ENCODE measurements at places on chromosomes 6 and 20.

DNA sequence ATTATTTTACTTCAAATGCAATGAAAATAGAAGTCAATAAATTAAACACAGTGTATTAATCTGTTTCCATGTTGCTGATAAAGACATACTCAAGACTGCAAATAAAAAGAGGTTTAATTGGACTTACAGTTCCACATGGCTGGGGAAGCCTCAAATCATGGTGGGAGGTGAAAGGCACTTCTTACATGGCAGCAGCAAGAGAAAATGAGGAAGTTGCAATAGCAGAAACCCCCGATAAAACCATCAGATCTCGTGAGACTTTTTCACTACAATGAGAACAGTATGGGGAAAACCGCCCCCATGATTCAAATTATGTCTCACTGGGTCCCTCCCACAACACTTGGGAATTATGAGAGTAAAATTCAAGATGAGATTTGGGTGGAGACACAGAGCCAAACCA lies 82.2 kb downstream of the GPR63 start:
- DNase-seq, result no peak

DNA sequence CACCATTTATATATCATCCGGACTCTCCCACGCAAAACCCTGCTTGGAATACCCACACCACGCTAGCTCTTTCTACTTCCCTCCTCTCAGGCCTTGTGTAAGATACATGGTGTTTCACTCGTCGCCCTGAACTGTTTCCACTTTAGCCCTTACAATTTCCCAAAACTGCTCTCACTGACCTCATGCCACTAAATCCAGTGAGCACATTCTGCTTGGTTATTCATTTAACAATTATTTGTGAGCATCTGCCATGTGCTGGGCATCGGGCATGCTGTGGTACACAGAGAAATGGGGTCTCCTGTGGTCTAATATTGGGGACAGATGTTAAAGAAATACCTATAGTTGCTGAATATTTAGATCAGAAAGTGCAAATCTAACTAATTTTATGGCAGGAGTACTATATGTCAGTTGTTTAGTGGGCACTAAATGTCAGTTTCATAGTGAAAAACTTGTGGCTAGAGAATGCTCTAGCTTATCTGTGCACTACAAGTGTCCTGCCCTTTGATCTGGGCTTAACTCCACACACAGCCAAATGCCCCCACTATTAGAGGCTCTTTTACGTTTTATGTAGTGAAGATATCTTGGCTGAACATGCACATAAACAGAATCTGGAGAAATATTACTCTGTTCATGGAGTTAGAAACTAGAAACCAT lies 41.0 kb downstream of the PLEKHG1 start:
- no peak for DNase-seq

DNA sequence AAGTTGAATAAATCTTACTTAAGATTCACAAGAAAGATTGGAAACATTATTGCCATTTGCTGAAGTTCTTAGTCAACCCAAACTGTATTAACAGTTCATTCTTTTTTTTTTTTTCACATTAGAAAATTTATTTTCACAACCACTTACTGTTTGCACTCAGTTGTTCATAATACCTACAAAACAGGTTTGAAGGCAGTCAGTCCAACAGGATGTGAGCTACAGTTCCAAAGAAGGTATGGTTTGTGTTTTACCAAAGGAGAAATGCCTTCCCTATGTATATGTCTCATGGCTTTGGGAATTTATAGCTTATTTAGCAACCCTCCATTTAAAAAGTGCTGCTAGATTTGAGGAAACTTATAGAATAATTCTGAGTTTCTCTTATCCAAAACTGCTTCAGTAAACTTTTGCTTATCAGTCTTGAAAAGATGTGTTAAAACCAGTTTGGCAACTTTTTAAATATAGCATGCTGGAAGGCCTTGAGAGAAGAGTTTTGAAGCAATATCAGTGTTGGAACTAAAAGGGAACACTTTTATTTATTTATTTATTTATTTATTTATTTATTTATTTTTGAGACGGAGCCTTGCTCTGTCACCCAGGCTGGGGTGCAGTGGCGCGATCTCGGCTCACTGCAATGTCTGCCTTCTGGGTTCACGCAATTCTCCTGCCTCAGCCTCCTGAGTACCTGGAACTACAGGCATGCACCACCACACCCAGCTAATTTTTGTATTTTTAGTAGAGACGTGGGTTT lies 46.8 kb upstream of the RREB1 start:
- no peak for DNase-seq

- no peak for DNase-seq
These were observed 80.2 kb upstream of the RNF217 start for GRCh38 chr6:124881898-124882578.

DNA sequence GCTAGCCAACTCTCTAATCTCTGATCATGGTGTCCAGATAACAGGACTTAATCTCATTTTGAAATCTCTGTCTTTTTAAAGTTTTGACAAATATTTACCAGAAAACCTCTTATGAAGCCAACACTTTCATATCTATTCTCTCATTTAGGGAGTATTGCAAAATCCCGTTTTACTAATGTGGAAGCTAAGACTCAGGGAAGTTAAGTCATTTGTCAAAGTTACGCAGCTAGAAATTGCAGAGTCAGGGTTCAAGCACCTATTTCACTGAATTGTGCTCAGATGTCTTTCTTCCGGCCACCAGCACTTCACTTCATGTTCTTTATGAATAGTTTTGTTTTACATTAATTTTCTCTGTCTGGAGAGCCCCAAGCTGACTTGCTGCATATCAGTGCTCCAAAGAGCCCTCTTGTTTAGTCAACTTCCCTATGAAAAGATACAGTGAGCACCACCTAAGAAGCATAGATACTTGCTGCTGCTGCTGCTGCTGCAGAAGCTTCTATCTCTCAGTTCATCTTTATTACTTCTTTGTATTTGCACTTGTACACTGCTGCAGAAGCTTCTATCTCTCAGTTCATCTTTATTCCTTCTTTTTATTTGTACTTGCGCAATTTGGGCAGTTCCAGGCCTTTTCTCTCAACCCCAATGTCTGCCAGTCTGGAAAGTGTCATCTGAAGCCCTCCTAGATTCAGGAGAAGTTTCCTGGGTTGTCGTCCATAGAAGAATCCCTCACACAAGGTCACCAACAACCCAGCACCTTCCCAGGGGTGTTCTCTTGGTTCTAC lies 329.7 kb downstream of the MAFB start:
- no peak for DNase-seq

DNA sequence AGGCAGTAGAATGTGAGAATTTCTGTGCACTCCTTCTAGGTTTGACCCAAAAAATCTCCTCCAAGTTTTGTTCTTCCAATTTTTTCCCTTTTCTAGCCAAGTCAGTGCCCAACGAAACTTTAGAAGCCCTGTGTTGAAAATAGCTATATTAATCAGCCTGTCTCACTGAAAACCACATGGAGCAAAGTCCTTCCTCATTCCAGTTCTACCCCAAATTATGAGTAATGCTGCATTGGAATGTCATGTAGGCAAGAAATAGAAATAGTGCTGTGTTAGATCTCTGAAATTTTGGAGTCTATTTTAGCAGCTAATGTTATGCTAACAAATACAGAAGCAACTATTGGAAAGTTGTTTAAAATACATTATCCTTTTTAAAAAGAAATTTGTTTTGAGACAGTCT lies 725.5 kb downstream of the TBC1D32 start:
- DNase-seq, result no peak

Data from breast epithelium (tissue), 4 donors.